ENCODE measurements at places on chromosomes 2 and 18.
A peak's percentile ranks its signal among the peaks of the same experiment; 100 is the strongest.

- DNase-seq, result peak; percentile 67
These were observed 88.0 kb downstream of the C1D start for GRCh38 chr2:67974559-67975430.

DNA sequence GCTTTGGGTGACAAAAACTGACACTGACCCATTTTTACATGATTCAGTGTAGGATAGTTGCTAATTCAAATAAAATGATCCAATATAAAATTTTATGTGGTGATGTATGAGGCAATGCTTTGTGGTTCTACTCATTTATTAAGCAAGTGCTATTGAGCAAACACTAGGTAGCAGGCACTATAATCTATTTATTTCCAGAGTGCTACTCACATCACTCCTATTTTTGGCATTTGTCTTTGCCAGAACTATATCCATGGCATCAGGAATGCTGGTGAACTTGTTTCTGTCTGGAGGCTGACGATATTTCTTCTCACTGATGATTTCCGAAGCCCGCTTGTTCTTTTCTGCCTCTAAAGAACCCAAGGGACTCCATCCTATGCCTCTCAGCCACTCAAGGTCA, 84.3 kb downstream of the NEB start:
- no peak for DNase-seq

DNA sequence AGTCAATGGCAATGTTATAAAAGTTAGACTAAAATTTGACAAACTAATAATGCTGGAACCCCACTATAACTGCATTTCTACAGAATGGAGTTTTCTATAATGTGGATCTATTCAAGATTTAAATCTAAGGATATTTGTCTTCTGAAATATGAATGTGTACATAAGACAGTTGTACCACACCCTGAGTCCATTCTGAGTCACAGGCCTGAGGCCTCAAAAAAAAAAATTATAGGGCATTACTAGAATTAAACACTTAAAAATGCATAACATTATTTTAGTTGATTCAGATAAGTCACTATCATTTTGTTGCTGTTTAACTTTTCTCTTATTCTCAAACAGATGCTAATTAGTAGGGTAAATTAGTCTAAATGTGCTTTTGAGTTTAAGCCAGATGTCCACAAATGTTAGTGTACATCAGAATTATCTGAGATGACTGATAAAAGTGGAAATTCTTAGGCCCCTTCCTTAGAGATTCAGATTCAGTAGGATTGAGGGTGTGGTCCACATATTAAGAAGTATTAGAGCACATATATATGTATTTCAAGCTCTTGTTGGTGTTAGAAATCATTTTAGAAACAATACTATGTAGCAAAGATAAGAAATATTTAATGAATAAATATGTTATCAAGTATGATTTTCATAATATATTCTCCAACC, 42.4 kb upstream of the COL5A2 start:
- DNase-seq, result no peak

DNA sequence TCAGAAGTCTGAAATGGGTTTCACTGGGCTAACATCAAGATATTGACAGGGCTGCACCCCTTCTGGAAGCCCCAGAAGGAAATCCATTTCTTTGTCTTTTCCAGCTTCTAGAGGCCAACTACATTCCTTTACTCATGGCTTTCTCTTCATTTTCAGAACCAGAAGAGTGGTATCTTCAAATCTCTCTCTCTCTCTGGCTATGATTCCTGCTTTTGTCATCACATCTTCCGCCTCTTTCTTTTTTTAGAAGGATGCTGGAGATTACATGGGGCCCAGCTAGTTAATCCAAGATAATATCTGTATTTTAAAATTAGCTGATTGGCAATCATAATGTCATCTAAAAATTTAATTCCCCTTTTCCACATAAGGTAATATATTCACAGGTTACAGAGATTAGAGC, 23.8 kb downstream of the COL5A2 start:
- no peak for DNase-seq

- DNase-seq, result no peak
These were observed 120.1 kb downstream of the LRP1B start for GRCh38 chr2:142010477-142011270.

DNA sequence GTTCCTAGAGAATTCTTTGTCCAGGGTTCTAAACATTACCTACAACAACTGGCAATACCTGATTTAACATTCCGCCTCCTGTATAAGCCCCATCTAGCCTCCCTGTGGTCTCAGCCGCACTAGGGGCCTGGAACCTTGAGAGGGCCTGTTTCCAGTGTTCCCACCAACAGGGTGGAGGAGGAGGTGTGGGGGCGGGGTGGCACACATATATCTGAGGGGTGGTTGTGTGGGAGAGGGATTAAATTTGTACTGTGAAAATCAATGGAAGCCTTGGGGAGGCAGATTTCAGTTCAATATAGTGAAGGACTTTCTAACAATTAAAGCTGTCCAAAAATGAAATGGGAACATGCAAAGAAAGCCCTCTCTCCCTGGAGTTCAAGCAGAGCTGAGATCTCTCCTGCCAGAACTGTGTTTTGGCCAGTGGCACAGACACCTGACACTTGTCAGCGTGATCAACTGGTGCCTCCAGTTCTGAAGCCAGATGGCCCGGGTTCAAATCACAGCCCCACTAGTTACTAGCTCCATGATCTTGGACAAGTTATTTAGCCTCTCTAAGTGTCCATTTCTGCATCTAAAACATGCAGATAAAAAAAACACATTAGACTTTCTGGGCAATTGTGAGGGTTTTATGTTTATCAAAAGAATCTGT, 17.0 kb upstream of the FZD7 start:
- no peak for DNase-seq

- DNase-seq, result peak; percentile 6
These were observed 120.7 kb downstream of the CYP26B1 start for GRCh38 chr2:72026819-72027425.

DNA sequence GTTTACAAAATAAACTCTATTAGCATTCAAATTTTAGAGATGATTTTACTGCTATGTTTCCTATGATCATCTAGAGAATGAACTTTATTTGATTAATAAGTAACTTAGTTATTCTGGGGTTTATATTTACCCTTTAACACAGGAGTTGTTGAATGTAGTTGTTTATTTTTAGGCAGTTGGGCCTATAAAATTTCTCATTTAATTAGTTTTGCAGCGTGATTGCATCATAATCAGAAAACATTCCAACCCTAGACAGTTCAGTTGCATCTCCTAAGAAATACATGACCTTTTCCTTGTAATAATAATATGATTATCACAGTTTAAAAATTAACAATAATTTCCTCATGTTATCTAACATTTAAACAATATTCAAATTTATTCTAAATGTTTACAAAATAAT, 224.7 kb upstream of the CDH7 start:
- DNase-seq, result no peak

DNA sequence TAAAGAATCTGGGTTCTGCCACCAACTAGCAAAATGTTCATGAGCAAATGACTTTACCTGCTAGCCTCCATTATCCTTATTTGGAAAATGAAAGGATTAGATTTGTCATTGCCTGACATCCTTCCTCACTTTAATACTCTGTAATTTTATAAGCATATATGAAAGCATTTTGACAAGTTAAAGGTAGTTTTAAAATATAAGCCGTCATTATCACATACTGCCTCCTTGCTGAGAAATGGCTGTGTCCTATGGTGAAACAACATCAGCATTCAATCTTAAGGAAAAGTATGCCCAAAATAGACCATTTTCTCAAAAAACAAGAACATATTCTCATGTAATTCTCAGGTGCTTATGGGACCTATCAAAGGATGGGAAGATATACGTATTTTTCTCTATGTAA, 461.2 kb downstream of the SUCLG1 start:
- no peak for DNase-seq

- DNase-seq, result no peak
These were observed 319.8 kb downstream of the CTNNA2 start for GRCh38 chr2:79832511-79833234.

DNA sequence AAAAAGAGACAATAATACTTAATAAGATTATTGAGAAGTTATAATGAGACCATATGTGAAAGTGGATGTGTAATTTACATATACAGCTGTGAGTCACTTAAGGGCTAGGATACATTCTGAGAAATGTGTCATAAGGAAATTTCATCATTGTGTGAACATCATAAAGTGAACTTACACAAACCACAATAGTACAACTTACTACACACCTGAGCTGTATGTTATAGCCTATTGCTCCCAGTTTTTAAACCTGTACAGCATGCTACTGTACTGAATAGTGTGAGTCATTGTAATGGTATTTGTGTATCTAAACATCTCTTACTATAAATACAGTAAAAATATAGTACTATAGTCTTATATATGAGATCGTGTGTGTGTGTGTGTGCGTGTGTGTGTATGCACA, 1420.3 kb upstream of the PIK3C3 start:
- DNase-seq, result no peak

- DNase-seq, result peak; percentile 55
These were observed 324.5 kb upstream of the MYT1L start for GRCh38 chr2:2655453-2656114.

- no peak for DNase-seq
These were observed 1120.8 kb upstream of the TMEFF2 start for GRCh38 chr2:193315428-193316091.

- DNase-seq, result no peak
These were observed 133.7 kb downstream of the MSH2 start for GRCh38 chr2:47536696-47537095.

- no peak for DNase-seq
These were observed 8.9 kb downstream of the TSPYL6 start for GRCh38 chr2:54247115-54247514.

DNA sequence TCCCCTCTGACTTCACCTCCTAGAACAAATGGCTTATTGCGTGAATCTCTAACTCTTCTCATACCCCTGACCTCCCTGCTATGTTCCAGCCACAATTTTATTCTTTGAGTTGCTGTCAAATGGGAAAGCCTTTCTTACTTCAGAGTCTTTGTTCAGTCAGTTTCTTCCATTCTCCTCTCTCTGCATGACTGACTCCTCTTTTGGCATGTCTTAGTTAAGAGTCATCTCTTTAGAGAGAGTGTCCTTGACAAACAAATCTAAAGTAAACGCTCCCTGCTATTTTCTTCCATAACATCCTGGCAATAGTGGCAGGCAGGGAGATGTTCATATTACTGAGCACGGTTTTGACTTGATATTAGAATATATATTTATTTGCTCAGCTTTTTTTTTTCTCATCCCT, 170.7 kb upstream of the ERBB4 start:
- no peak for DNase-seq

- no peak for DNase-seq
These were observed 1.1 kb downstream of the SEPTIN2 start for GRCh38 chr2:241316825-241317224.

GRCh38 chr2:149926149-149926548, 338.6 kb upstream of the MMADHC start:
- no peak for DNase-seq

DNA sequence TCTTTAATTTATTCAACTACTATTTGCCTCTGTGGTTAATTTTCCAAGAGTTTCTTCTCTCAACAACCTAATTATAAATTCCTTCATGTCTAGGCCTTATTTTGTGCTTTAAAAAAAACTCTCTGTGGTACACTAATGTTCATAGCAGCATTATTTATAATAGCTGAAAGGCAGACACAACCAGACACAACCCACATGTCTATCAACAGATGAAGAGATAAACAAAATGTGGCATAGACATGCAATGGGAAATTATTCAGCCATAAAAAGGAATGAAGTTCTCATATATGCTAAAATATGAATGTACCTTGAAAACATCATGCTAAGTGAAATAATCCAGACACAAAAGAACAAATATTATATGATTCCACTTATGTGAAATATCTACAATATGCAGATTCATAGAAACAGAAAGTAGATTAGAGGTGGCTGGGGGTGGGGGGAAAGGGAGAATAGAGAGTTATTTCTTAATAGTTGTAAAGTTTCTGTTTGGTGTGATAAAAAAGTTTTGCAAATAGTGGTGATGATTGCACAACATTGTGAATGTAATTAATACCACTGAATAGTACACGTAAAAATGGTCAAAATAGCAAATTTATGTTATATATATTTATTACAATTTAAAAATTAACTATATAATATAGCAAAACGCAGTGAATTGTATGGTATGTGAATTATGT, 28.1 kb upstream of the RASGRP3 start:
- no peak for DNase-seq

GRCh38 chr2:203909261-203909967, 27.1 kb upstream of the ICOS start:
- peak; percentile 28 for DNase-seq

DNA sequence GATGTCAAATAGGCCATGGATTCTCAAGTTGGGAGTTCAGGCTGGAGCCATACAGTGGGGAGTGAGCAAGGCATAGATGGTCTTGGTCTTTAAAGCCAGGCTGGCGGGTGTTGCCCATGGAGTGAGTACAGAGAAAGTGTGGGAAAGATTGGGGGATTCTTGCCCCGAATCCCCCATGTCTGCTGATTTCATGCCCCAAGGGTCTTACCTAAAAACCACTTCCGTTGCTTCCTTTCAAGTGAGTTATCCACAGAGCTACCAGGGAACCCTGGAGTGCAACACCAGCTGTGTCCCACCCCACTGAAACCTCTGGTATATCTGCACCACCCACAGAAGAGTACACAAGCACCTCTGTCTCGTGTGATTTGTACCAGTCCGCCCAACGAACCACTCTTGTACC, 31.4 kb downstream of the FHOD3 start:
- DNase-seq, result no peak

GRCh38 chr2:227450311-227450841, 21.6 kb upstream of the AGFG1 start:
- no peak for DNase-seq

DNA sequence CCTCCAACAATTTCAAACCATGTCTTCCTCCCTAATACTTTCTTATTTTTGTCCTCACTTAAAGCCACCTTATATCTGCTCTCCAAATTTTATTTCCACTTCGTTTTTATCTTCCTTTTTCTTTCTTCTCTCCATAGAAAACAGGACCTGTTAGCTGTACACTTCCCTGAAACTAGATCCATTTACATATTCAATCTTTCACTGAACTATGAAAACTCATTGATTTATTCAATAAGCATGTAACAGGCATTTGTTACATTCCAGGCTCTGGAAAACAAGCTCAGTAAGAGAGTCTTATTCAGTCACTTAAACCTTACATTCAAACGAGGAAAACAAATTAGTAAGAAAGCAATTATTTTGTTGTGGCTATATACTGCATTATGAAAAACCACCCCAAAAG, 1225.3 kb downstream of the SUCLG1 start:
- no peak for DNase-seq

GRCh38 chr2:158478816-158479215, 22.1 kb downstream of the PKP4 start:
- no peak for DNase-seq

- no peak for DNase-seq
These were observed 38.5 kb downstream of the KCTD18 start for GRCh38 chr2:200471324-200471848.

DNA sequence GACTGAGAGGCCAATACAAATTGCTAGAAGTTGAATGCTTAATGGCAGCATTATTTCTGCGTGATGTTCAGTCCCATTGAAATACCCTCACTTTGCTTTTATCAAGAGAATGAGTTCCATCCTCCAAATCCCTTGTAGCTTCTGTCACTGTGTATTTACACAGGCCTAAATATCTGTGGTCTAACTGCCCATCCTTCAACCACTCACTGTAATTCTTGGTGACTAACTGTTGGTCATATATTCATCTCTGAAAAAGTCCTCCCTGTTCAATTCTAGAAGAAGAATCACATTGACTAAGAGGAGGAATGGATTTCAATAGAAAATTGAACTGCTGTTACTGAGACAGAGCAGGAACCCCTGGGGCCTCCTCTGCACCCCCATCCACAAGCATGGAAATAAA, 74.2 kb upstream of the L3MBTL4 start:
- DNase-seq, result no peak
